ENCODE measurements at places on chromosomes 5 and 9.
A peak's percentile ranks its signal among the peaks of the same experiment; 100 is the strongest.

DNA sequence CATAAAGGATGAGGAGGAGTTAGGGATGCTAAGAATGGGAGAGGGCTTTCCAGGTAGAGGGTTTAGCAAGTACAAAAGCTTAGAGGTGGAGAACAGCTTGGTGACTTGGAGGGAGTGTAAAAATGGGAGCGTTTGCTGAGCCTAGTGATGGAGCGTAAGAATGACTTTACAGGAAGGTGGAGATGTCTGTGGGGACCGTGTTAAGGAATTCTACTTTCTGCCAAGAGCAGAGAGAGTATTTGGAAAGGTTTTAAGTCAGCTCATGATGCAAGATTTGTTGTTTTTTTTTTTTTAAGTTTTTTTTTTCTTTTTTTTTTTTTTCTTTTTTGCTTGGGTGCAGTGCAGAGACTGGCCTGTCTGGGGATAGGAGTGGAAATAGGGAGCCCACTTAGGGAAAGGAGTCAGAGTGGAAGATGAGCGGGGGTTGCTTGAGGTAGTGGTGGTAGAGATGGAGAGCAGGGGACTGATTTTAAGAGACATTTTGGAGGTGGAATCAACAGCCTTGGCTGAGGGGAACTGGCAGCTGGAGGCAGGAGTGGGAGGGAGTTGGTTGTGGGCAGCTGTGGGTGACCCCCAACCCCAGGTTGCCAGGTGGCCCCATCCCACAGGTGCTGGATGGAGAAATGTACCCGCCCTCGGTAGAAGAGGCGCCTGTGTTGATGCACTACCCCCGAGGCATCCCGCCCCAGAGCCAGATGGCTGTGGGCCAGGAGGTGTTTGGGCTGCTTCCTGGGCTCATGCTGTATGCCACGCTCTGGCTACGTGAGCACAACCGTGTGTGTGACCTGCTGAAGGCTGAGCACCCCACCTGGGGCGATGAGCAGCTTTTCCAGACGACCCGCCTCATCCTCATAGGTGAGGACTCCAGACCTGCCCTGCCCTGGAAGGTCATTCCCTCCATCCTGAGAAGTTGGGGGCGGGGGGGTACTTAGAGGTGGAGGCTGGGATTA, 12.4 kb downstream of the PTGS1 start:
- DNase-seq = peak; percentile 35

GRCh38 chr9:90147426-90147825, 495.2 kb downstream of the DIRAS2 start:
- DNase-seq = no peak

- DNase-seq = no peak
Observed at GRCh38 chr5:96745844-96746531, 61.8 kb downstream of the ERAP1 start.

GRCh38 chr5:155624597-155625241, 611.2 kb downstream of the KIF4B start:
- DNase-seq = no peak

DNA sequence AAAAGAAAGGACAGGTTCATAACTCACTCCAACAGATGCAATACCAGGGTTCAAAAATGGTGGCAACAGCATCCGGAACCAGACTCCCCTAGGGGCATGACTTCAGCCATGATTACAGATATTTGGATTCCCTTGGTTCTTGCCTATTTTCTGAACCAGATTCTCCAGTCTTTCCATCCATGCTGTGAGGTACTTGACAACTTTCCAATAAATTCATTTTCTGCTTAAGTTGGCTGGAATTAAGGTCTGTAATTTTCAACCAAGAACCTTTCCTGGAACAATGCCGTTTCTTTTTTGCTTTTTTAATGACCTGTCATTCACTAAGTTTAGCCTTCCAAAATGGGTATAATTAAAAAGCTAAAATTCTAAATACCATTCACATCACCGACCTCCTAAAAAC, 52.2 kb downstream of the SCAI start:
- no peak for DNase-seq

DNA sequence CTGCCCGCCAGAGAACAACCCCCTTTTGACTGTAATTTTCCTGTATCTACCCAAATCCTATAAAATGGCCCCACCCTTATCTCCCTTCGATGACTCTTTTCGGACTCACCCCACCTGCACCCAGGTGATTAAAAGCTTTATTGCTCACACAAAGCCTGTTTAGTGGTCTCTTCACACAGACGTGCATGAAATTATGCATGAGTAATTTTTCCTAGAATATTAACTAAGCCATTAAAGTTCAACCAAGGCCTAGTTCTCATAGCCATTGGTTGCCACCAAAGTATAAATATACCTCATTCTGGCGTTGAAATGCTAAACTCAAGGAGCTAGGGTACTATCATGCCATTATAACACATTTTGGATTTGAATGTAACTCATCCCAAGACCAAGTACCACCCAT, 243.9 kb downstream of the ZNF608 start:
- DNase-seq = no peak

- no peak for DNase-seq
Observed at GRCh38 chr9:132982458-132982857, 4.0 kb downstream of the GFI1B start.

DNA sequence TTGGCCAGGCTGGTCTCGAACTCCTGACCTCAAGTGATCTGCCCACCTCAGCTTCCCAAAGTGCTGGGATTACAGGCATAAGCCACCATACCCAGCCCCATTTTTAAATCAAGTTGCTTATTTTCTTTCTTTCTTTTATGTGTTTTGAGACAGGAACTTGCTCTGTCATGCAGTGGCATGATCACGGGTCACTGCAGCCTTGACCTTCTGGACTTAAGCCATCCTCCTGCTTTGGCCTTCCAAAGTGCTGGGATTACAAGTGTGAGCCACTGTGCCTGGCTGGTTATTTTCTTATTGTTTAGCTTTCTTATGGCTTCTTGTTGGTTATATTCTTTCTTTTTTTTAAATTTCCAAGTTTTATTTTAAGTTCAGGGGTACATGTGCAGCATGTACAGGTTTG, 79.7 kb upstream of the C5orf63 start:
- no peak for DNase-seq

DNA sequence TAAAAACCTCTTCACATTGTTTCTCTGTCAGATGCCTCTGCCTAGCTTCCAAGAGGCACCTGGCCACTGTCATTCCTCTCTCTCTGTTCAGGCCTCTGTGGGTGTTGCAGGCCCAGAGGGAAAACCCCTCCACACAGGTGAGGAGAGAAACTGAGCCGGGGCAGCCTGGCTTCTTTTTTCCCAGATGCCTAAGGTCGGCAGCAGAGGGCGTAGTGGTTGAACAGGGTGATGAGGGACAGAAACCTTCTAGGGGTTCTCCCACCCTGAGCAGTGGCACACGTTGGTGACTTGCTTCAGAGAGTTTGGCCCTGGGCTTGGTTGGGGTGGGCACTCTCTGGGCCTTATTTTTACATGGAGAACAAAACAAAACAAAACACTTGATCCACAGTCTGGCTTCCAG, 12.2 kb downstream of the IL9 start:
- no peak for DNase-seq

DNA sequence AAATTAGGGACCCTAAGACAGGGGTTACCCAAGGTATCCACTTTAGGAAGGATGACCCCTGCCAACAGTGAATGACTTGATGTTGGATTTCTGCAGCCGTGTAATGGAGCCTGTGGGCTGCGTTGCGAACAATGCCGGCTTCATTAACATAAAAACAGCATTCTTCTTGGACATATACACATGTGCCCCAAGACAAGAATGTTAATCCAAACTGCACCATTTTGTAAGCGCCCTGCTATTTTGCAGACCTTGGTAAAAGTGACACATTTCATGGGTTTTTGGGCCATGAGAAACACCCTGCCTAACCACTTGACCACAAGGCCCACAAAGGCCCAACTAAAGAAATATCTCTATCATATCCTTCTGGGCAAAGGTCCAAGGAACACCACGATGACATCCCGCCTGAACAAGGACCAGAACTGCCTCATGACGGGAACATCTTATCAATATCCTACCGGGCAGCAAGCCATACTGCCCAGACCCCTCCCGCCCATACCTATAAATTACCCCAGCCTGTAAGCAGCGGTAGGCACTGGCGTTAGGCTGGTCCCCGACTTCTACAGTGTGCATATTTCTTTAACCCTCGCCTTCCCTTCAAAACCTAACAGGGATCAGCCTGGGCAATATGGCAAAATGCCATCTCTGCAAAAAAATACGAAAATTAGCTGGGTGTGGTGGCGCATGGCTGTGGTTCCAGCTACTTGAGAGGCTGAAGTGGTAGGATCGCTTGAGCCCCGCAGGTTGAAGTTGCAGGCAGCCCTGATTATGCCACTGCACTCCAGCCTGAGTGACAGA, 9.7 kb upstream of the PDCD1LG2 start:
- no peak for DNase-seq

DNA sequence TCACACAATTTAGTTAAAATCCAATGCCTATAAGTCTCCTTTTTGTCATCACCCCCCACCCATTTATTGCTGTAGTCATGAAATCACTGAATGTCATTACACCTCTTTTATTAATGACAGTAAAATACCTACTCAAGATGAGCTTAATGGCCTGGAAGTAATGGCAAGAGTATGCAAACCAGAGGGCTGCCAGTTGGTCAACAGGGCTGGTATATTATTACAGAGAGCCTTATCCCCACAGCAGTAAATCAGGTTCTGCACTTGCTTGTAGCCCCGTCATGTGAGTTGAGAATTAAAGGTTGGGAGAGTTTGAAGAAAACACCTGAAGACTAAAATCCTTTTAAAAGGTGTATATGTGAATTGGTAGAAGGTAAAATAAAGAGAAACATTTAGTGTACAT, 372.4 kb downstream of the MAT2B start:
- DNase-seq = no peak
